COR-L47 (cell line): ENCODE measurements at places on chromosomes 11 and 22.

- no peak for DNase-seq
Observed at GRCh38 chr22:48721395-48721669, 1106.3 kb downstream of the BRD1 start.

DNA sequence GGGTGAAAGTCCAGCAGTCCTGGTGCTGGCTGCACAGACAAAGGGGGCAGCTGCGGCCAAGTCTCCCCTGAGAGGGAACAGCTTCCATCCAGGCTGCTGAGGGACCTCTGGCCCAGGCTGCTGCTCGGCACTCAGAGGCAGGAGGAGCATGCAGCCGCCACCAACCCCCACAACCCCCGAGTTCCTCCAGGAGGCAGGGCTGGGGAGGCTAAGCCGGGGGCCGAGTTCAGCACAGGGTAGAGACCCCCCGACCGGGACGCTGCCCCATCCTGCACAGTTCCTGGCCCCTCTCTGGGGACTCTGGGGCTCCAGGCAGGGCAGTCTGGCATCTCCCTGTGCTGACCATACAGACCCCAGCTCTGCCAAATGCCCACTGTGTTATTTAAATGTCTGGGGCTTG lies 20.2 kb downstream of the IGSF9B start:
- no peak for DNase-seq

- no peak for DNase-seq
Observed at GRCh38 chr11:127136438-127136837, 135.9 kb upstream of the KIRREL3 start.

GRCh38 chr11:95305705-95306104 lies 74.7 kb upstream of the SESN3 start:
- DNase-seq: no peak

- DNase-seq: no peak
Observed at GRCh38 chr11:19646921-19647320, 65.7 kb upstream of the NAV2 start.

DNA sequence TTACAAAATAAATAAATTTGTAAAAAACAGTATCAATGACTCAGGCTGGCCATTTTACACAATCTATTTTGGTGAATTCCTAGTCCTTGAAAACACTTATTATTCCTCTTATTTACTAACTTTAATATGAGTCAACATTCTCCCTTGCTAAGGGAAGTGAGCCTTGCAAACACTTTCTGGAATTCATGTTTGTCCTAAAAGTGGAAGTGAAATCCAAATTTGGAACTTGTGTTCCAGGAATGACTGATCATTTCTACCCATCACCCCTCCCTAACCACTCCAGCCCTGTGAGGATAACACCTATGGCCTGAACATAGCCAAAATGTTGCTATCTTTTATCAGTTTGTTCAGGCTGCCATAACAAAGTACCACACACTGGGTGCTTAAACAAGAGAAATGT lies 83.1 kb downstream of the OR5AK2 start:
- no peak for DNase-seq

- DNase-seq: no peak
Observed at GRCh38 chr11:88353835-88354496, 16.4 kb upstream of the CTSC start.

- no peak for DNase-seq
Observed at GRCh38 chr22:45083659-45084305, 74.0 kb upstream of the PHF21B start.

DNA sequence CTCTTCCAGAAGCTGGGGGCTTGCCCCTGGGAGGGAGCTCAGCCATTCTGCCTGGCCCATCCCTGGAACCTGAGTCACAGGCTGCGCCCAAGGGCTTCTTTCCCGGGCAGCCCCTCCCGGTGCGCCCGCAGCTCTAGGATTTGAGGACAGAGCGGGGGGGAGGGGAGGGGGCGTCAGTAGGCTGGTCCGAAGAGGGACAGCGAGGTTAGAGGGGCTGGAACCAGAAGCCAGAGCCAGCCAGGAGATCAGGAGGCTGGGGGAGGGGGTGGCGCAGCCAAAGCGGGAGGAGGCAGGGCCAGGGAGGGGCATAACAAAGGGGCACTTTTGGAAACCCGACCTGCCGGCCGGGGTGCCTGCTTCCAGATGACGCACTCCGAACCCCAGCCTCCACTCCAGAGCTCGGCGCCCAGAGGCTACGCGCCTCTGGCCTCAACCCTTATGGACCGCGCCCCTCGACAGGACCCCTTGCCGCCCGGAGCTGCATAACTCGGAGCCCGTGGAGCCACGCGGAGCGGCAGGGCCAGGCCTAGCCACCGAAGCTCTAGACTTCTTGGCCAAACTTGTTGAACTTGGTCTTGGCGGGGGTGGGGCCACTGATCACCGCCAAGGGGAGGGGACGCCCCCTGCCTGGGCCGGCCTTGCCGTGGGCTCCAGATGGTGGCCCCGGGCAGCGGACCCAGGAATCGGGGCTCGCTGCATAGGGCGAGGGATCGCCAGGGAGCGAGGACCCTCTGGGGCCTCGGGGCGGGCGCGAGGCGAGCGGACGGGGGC lies 744 bp downstream of the PACSIN3 start:
- no peak for DNase-seq

DNA sequence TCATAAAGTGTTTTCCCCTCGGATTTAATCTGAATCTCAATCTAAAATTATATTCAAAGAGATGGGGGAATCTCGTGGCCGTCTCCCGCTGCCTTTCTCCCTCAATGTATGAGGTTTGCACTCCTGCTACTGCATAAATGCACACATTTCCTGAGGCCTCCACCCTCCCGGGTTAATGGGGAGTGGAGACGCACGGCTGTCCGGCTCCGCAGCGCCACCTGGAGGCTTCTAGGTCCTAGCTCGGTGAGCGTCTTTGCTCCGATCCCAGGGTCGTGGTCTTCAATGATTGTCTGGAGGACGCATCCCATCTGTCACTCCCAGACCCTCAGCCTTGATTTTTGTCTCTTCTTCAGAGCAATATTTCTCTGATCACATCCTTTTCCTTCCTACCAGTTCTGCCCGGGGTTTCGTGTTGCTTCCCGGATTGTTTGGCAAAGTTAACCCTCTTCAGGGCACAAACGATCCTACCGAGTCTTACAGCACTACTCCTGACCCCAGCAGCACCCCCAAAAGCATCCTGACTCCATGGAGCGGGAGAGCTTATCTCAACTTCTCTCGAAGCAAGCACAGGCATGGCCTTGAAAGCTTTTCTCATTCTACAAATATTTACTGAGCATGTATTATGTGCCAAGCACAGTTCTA lies at the start of gene LMO1:
LMO1 (minus strand) TSS at position 110 of the 642 bp plus-strand sequence. CDS start 516 bp downstream, outside the sequence.
- peak; percentile 83 for DNase-seq

DNA sequence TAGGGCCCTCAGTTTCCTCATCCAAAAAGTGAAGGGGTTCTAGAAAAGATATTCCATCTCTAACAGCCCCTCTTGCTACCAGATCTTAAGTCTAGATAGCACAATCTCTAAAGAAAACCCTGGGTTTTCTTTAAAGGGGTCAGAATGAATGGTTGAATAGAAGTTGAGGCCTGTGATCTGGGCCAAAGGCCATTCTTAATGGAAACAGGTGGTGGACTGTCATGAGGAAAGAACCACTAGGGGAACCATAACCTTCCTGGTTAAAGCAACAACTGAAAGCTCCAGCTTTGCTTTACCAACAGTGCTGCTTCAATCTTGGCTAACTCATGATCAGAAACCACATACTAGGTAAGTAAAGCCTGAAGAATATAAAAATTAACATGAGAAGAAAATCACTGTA lies 1.8 kb downstream of the CELF1 start:
- no peak for DNase-seq

- no peak for DNase-seq
Observed at GRCh38 chr22:49530671-49531367, 296.9 kb downstream of the BRD1 start.

DNA sequence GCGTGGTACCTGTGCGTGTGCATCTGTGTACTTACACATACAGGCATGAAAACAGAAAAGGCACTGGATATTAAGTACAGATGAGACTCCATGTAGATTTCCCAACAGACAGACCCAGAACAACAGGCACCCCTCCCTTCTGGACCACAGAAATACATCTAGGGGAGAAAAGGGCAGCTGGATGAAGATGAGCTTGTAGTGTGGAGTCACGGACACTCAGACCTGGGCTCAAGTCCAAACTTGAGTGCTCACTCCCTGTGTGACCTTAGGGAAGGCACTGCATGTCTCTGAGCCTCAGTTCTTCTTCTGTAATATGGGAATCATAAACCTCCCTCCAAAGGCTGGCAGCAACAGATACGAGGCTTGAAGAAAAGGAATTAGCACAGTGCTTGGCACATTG lies 108.9 kb downstream of the GALNT18 start:
- no peak for DNase-seq

GRCh38 chr22:24270556-24271385 lies at the start of gene SPECC1L:
SPECC1L (plus strand) TSS chr22:24270831; CDS start chr22:24302232, 31,401 bp downstream.
- DNase-seq: peak; percentile 91

GRCh38 chr11:12216671-12217374 lies 106.4 kb downstream of the MICAL2 start:
- peak; percentile 26 for DNase-seq

- DNase-seq: no peak
Observed at GRCh38 chr11:76625472-76626186, 44.9 kb downstream of the LRRC32 start.

DNA sequence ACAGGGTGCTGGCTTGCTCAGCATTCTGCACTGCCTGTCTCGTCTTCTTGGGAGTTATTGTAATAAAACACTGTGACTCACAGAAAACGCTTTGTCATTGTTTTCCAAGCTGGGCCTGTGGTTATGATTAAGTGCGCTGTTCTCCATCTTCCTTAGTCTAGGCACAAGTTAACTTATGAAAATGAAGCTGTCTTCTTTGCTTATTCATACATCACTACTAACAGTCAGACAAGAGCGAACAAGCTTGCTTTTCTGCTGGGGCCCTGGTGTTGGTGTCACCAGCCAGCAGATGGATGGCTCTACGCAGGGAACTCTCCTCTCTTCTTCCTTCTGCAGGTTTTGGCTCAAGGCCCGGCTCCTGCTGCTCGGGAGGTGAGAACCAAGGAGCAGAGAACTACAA lies 380.1 kb upstream of the SYN3 start:
- no peak for DNase-seq

GRCh38 chr11:808427-809286 lies 1.1 kb upstream of the RPLP2 start:
- no peak for DNase-seq

DNA sequence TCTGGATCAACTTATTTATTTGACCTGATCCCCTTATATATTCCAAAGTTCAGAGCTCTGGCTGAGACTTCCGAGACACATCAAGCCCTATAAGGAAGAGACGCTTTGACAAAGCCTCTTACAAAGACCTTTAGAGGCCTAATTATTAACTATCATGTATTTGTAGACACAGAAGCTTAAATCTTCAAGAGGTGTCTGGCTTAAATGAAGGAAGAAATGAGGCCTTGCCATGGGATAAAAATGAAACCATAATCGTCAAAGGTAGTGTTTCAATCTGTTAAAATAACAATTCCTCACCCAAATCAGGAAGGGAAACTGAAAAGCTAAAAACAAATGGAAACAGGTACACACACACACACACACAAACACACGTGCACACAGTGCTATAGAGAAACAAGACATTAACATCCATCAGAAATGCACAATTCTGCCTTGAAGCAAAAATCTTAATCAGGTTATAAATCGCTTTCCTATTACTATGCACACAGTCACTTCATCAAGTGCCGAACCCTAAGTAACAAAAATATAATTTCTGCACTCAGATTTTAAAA lies 50.2 kb downstream of the PITPNB start:
- no peak for DNase-seq

DNA sequence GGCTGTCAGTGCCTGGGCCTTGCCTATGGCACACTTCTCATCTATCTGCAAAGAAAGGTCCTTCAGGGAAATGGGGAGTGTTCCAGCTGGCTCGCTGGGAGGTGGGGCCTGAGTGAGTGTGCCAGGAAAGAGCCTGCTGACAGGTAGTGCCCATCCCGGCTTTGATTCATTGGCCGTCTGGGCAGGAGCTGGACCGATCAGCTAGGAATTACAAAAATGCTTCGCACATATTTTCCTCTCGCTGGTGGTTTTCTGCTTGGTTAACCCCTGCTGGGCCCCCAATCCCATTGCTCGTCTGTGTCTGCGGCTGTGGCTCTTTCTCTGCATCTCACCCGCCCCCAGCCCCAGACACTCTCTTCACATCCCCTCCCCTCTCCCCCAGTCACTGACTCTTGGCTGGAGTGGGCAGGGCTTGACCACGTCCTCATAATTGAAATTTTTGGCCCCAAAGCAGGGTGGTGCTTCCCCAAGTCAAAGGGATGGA lies 10.8 kb downstream of the LIF start:
- DNase-seq: no peak

- peak; percentile 23 for DNase-seq
Observed at GRCh38 chr11:2929950-2930703, 907 bp upstream of the PHLDA2 start.

DNA sequence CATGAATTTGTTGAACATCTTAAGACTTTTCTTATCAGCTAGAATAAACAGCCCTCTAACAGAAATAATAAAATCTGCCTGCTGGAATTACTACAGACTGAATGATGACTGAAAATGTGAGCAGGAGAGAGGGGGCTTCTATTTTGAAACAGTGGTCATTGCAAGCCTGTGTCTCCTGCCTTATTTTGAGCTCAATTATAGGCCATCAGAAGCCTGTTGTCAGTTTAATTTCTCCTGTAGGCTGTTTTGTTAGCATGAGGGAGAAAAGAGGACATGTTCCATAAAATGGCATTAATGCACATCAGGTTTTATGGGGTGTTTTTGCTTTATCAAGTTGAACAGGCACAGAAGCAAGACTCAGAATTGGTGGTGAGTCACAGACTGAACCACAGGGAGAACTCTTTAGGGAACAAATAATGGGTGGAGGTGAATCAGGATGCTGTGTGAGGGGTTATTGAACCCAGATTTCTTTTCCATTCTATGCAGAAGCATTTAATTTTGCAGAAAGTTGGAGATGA lies 129.1 kb downstream of the PARVA start:
- DNase-seq: no peak

DNA sequence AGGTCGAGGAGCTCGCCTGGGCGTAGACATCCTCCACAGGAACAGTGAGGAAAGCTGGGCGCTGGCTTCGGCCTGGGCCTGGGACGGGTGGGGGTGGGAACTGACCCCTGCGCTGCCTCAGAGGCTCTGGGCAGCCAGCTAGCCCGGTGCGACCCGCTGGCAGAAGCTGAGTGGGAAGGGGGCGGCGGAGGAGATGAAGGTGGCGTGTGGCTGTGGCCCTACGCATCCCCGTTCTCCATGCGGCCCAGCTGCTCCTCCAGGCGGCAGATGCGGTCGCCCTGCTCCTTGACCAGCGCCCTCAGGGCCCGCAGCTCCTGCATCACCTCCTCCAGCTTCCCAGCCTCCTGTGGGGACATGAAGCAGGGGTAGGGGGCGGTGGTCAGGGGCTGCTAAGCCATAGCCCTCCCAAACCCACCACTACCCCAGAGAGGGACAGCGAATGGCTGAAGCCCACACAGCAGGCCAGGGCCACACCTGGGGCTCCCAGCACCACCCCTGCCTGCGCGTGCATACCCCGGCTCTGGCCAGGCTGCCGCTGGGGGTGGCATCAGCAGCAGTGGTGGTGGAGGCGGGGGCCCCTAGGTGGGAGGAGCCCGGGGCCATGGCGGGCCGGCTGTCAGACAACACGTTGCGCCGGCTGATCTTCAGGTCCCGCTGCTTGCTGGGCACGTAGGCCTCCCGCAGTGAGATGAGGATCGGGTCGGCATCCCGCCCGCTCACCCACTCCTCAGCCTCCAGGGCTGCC lies 848 bp upstream of the PTPRCAP start:
- DNase-seq: no peak

GRCh38 chr11:130719220-130719915 lies 196.9 kb downstream of the SNX19 start:
- no peak for DNase-seq
